ENCODE measurements at places on chromosomes 11 and 22.

GRCh38 chr11:13876423-13876822 is 86.1 kb upstream of the SPON1 start:
- no peak for DNase-seq

- DNase-seq: no peak
Measured at GRCh38 chr11:30436801-30437200, 113.9 kb downstream of the ARL14EP start.

DNA sequence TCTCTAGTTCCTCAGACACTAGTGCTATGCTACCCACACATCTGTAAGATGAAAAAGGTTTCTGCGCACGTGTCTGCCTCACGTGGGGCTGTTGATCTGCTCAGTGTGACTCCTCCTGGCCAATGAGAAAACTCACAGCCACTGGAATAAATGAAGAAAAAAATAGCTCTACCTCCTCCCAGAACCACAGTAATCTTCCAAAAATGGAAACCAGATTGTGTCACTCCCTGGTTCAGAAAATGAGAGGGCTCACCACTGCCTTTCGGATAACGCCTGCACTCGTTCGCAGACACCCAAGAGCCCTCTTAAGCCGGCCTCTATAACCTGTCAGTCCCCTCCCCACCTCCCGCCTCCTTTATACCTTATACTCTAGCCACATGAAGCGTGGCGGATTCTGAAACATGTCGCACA is 5.1 kb downstream of the APBB1 start:
- no peak for DNase-seq

GRCh38 chr22:26494506-26494905 is 10.8 kb downstream of the SRRD start:
- DNase-seq: no peak

- DNase-seq: no peak
Measured at GRCh38 chr22:48432781-48433518, 1394.7 kb downstream of the BRD1 start.
